ENCODE measurements at places on chromosomes 7 and 10.
A peak's percentile ranks its signal among the peaks of the same experiment; 100 is the strongest.

DNA sequence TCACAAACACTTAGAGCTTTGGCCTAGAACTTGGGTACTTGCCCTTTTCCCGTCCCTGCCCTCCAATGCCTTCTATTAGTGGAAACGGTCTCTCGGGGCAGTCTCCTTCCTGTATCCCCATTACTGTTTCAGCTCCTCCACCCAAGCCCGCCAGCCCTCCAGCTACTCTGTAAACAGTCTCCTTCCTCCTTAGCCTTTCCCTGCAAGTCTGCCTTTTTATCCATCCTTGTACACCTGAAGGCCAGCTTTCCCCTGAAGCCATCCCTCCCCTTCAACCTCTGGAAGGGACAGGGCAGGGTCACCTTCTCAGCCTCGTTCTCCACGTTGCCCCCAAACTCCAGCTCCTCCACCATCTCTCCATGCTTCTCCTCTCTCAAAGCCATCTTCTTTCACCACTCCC lies 108.1 kb upstream of the ZNF746 start:
- no peak for DNase-seq

DNA sequence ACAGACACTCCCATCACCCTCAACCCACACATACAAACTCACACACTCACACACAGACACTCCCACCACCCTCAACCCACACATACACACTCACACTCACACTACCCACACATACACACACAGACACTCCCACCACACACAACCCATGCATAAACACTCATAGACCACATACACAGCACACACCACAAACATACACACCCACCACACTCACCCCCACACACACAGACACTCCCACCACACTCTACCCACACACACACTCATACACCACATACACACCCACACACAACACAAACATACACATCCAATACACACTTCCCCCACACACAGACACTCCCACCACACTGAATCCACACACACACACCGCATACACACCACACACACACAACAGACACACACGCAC lies 521.2 kb downstream of the TCERG1L start:
- no peak for DNase-seq

DNA sequence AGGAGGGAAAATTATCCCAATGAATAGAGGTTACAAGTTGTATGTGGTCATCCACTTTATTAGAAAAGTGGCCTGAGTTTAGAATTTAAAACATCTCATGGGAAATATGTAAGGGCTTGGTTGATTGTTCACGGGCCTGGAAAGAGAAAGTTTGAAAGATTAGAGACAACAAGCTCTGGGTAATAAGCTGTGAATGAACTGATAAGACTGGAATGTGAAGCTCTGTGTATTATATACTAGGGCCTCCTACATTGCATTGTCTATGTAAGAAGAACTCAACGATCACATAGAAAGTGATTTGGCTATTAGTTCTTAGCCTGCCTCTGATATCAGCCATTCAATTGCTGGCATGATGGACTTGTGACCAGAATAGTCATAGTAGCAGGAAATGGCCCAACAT lies 199.2 kb upstream of the MAGI2 start:
- DNase-seq, result no peak

GRCh38 chr7:140982508-140982907 lies 32.2 kb downstream of the MRPS33 start:
- DNase-seq, result no peak

GRCh38 chr7:104137971-104138370 lies 69.8 kb downstream of the ORC5 start:
- DNase-seq, result no peak

- DNase-seq, result no peak
These were observed 27.2 kb downstream of the PWWP2B start for GRCh38 chr10:132423966-132424861.

DNA sequence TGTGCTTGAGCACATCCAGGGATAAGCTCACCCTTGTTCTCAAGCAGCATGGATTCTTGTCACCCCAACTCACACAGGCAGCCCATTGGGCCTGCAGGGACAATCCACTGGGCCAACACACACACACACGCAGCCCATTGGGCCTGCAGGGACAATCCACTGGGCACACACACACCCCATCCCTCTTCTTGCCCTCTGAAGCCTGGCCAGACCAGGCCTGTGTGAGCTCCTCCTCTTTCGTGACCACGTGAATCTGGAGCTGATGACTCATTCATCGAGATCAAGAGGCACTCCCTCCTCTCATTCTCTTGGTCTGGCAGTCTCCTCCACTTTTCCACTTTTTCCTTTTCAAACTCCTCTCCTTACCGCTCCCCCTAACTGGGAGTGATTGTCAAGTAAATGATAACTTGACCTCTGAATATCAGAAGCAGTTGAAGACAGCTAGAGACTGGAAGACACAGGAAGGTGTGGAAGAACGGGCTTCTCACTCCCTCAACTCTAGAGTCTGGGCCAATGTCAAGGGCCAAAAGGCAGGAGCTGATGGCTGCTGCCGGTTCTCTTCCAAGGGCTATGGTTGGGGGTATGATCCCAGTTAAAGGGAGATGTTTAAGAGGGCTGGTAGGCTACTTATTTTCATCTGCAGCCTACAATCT lies 89.7 kb downstream of the HIPK2 start:
- no peak for DNase-seq

DNA sequence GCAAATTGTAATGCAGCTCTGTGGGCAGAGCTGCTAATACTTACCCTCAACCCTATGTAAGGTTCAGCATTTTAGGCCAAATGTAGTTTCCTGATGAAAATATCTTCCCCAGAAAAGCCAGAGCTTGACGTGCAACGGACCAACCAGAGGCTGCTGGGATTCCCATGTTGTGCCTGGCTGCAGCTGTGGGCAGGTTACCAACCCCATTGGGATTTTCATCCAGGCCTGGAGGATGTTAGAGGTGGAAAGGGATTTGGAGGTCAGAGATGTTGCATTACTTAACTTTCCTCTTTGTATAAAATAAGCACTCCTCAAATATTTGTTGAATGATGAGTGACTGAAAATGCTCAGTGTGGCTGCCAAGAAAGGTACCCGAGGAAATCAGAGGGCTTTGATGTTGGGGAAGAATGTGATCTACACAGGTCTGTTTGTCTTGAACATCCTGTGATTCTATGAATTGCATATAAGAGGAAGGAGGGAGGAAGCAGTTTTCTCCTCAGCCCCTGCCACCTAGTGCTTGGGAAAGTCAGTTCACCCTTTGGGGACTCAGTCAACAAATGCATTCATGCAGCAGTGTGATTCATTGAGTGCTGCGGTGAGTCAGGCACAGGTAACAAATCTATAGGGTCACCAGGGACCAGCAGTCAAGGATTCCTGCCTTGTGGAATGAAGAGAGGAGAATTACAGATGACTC lies 487.2 kb downstream of the RPS24 start:
- DNase-seq, result peak; percentile 68
